CD4-positive, alpha-beta memory T cell (primary cell): ENCODE measurements at places on chromosomes 2 and 18. TPM values are rescaled to one million over a fixed set of nuclear protein-coding genes. Genes with fewer than 3 reads are reported as not detected.

The NT5C1B gene
- not detected for total RNA-seq

DNA sequence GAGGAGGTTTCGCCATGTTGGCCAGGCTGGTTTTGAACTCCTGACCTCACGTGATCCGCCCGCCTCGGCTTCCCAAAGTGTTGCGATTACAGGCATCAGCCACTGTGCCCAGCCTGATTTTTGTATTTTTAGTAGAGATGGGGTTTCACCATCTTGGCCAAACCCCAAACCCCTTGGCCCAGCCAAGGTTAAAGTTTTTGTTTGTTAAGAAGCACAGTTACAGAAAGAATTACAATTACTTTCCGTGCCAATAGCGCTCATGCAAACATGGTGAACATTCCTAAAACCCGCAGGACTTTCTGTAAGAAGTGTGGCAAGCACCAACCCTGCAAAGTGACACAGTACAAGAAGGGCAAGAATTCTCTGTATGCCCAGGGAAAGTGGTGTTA lies 26.1 kb downstream of the ITSN2 start:
- DNase-seq = no peak

- DNase-seq = no peak
Observed at GRCh38 chr2:152099367-152100050, 665 bp upstream of the CACNB4 start.

The MC4R gene
- total RNA-seq = not detected

The MEIS1 gene
- total RNA-seq = not detected

DNA sequence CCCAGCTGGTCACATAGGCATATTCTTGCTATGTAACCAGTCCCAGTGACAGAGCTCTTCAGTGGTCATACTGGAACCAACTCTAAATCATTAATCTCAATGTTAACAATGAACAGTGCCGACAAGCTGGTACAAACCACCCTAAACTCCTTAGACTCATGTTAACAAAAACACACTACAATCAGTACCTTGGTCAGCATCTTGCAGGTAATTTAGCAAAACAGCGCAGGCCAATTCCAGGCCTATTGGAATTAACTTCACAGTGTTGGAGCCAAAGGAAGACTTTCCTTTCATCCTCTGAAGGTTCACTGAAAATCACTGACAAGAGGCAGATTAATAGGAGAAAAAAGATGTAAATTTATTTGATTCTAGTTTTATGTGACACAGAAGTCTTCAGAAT lies 396.4 kb downstream of the PIK3C3 start:
- no peak for DNase-seq

DNA sequence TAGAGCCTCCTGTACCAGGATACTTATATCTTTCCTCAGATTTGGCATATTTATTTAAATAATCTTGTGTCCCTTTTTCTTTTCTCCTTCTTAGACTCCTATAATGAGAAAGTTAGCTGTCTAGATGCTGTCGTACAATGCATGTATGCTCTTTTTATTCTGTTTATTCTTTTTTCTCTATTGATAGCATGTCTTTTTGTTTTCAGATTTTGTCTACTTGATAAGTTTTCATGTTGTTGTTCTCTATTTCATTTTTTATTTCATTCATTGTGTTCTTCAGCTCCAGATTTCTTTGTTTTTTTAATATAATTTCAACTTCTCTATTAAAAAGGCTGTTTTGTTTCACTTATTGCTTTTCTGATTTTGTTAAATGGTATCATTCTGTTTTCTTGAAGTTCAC lies 674.3 kb upstream of the POU3F3 start:
- DNase-seq = no peak

The VAMP5 gene
- total RNA-seq = 25.6 TPM

DNA sequence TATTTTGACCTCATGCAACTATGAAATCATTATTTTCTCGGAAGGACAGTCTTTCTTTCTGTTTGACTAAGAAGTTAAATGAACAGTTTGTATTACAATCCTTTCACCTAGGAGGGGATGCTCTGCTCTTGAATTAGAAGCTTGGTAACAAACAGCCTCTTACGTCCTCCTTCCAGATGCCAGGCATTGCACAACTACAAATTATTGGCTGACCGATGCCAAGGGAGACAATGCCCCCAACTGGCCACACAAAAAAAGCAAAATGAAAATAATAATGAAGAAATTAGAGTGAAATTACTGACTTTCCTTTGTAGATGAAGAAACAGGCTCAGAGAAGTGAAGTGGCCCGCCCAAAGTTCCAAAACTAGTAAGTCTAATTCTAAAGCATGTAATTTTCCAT lies 177.9 kb downstream of the CYRIA start:
- DNase-seq = no peak

DNA sequence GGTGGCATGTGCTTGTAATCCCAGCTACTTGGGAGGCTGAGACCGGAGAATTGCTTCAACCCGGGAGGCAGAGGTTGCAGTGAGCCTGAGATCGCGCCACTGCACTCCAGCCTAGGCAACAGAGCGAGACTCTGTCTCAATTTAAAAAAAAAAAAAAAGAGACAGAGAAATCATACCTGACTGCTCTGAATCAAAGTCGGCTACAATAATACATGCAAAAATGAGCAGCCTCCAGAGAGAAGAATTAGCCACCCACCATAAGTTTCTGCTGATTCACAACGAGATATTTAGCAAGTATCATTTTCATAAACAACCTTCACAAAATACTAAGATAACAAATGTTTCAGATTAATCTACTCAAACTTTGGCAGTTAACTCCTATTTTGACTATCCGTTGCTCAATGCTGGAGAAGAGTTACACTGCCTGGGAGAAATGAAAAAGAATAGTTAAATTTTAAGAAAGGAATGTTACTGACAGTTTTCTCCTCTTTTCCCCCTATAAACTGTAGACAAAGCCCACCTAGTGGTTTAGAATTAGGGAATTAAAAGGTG lies 1.5 kb downstream of the OSBPL1A start:
- no peak for DNase-seq

The DNAJC5G gene
- total RNA-seq = not detected

The FHOD3 gene
- total RNA-seq = not detected

The PROKR1 gene
- not detected for total RNA-seq

GRCh38 chr2:217218269-217219163 lies 358.7 kb upstream of the TNP1 start:
- DNase-seq = no peak

The CAD gene
- 47.6 TPM for total RNA-seq

GRCh38 chr2:23383100-23383499 lies 1.9 kb upstream of the KLHL29 start:
- no peak for DNase-seq

The PSMA8 gene
- total RNA-seq = 0.67 TPM

The RAB27B gene
- total RNA-seq = 2.2 TPM

DNA sequence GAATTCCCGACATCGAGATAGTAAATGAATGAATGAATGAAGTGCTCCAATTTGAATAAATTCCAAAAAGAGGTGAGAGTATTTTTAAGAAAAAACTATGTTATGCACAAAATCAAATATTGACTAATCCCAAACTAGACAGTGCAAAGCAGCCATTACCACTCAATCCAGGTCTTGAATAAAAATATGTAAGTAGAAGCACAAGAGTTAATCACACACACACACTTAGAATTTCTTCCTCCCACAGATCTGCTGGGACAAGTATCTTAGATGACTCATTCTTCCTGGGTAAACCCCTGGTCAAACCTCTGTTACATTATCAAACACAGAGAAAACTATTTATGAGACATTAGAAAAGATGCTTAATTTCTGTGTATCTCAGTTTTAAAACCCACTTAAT lies 102.0 kb downstream of the PLA2R1 start:
- DNase-seq = no peak

- DNase-seq = no peak
Observed at GRCh38 chr2:156380117-156380645, 47.7 kb upstream of the NR4A2 start.

The STAT4 gene
- total RNA-seq = 119 TPM

GRCh38 chr18:8685141-8685913 lies 20.0 kb upstream of the MTCL1 start:
- no peak for DNase-seq

GRCh38 chr2:169073963-169074751 lies 4.8 kb downstream of the DHRS9 start:
- DNase-seq = no peak

GRCh38 chr2:202494300-202495229 lies 118.4 kb downstream of the BMPR2 start:
- no peak for DNase-seq

DNA sequence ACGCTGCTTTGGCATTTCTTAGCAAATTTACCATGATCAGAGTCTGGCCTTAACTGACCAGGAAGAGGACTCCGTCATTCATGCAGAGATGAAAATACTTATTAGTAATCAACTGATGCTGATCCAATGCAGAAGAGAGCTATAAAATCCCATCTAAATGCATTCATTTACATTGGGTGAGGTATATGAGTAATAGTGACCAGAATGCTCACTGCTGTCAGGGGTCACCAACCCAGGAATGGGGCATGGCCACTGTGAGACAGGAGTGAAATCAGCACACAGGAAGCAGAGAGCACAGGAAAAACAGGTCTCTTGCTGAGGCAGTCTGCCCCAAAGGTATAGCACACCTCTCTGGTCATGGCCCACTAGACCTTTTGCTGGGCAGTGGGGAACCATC lies 68.1 kb upstream of the TMEM247 start:
- DNase-seq = no peak

DNA sequence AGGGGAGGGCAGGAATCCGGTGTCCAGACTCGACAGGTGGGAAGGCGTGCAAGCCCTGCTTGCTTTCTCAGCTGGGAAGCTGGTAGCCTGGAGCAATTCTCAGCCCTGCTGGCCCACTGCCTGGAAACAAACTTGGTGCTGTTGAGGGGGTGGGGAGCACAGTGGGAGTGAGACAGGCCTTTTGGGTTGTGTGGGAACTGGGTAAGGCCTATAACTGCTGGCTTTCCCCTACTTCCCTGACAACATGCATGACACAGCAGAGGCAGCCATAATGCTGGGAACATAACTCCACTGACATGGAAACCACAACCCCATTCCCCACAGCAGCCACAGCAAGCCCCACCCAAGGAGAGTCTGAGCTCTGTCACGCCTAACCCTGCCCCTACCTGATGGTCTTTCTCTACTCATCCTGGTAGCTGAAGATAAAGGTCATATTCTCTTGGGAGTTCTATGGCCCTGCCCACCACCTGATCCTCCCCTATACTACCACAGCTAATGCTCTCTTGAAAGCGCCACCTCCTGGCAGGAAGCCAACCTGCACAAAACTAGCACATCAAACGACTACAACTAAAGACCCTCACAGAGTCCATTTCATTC lies 122.9 kb upstream of the ACVR1C start:
- no peak for DNase-seq

DNA sequence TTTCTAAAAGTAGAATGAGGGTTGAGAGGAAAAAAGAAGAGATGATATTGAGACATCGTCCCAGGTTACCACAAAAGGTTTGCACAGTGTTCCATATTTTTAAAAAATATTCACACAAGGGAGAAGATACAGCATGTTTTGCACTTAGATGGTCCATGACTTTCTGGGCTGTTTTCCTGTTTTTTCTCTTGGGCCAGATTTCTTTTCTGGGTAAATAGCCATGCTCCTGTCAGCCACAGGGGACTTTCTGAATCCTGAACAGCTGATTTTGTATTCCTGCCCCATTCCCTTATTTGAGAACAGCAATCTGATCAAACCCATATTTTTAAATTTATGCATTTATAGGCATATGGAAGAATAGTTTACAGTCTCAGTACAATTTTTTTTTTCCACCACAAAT lies 185.9 kb upstream of the NRP2 start:
- DNase-seq = no peak

- DNase-seq = no peak
Observed at GRCh38 chr2:173997269-173997668, 32.1 kb upstream of the SP3 start.

DNA sequence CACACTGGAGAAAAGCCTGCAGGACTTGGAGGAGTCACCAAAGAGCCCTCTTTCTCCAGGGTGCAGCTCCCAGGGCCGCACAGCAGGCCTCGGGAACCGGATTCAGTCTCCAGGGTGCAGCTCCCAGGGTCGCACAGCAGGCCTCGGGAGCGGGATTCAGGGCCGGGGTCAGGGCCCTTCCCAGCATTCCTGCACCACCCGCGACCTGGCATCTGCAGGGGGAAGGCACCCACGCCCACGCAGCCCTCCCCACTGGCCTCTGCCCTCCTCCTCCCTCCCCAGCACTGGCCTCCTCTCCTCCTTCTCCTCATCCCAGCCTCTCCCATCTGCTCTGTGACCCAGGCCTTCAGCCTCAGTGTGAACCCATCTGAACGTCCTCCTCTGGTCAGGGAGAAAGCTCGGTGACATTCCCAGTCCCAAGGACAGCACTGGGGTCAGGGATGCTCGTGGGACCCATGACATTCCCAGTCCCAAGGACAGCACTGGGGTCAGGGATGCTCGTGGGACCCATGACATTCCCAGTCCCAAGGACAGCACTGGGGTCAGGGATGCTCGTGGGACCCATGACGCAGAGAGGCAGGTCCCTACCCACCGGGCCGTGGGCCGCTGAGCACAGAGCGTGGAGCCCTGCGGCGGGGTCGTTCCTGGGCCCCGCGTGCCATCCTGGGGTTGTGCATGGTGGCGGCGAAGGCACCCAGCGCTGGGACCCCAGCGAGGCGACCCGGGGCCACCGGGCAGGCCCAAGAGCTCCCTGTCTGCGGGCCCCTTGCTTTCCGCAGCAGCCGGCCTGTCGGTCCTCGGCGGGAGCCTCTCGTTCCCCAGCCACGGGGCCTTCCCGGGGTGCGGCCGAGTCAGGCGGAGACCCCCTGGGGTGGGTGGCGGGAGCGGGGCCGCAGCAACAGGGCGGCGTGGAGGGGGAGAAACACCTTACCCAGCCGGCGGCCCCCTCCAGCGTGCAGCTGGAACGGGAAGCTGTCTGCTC lies 550.2 kb upstream of the SALL3 start:
- DNase-seq = no peak

The E2F6 gene
- 8.0 TPM for total RNA-seq

- DNase-seq = no peak
Observed at GRCh38 chr2:72544554-72544953, 281.3 kb downstream of the EXOC6B start.

The GREB1L gene
- not detected for total RNA-seq

The POU3F3 gene
- not detected for total RNA-seq

DNA sequence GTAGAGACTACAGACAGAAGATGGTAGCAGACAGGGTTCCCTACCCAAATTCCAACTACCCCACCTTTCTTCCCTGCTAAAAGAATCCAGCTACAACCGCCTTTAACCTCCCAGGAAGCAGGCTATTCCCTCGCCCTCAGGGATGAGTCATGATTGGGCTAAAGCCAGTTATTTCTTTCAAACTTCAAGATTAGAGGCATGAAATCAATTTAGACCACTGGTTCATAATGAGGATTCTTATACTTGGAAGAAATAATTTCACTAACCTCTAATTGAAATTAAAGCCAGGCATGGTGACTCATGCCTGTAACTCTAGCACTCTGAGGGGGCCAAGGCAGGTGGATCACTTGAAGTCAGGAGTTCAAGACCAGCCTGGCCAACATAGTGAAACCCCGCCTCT lies 20.0 kb downstream of the TRIP12 start:
- DNase-seq = no peak

The CXCR1 gene
- not detected for total RNA-seq

DNA sequence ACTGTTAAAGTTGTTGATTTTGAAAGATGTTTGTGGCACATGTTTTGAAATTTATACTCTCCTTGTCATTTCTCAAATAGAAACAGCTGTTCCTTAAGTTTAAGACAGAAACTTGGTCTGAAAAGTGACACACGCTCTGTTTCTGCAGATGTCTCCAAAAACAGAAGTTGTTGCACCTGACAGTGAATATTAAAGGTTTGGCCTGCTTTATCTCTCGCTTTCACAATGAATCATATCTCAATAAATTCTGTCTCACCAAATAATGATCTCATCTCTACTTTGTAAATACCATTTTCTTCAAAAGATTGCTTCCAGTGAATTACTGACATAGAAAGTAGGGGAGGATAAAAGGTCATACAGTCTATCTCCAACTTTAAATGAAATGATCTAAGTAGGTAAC lies 294.9 kb upstream of the SYT4 start:
- DNase-seq = no peak

The GDF7 gene
- 0.19 TPM for total RNA-seq

The FBXO15 gene
- total RNA-seq = 2.6 TPM
